Brain microvascular endothelial cell (primary cell): ENCODE measurements at places on chromosomes 7 and 10.

- peak; percentile 85 for DNase-seq
Measured at GRCh38 chr7:46291601-46292150, 370.6 kb upstream of the IGFBP3 start.

- DNase-seq = no peak
Measured at GRCh38 chr10:110008518-110009339, 945 bp downstream of the ADD3 start.

- no peak for DNase-seq
Measured at GRCh38 chr7:40471891-40472290, 337.1 kb downstream of the SUGCT start.

- peak; percentile 6 for DNase-seq
Measured at GRCh38 chr10:18312374-18313139, 172.3 kb downstream of the CACNB2 start.

DNA sequence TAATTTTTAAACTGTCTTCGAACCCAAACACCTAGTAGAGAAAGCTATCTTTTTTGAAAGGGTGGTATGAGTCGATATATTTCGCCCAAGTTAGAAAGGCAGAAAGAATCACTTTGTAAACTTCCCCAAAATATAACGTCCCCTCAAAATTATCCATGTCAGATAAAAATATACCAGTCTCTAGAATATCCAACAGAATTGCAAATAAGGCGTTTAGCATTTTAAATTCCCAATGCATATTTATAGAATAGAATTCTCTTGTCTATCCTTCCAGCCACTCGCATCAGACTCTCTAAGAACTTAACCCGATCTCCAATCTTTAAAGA lies 2.1 kb downstream of the CTBP2 start:
- DNase-seq = no peak

- DNase-seq = no peak
Measured at GRCh38 chr7:102096706-102097427, 189.8 kb upstream of the SH2B2 start.

DNA sequence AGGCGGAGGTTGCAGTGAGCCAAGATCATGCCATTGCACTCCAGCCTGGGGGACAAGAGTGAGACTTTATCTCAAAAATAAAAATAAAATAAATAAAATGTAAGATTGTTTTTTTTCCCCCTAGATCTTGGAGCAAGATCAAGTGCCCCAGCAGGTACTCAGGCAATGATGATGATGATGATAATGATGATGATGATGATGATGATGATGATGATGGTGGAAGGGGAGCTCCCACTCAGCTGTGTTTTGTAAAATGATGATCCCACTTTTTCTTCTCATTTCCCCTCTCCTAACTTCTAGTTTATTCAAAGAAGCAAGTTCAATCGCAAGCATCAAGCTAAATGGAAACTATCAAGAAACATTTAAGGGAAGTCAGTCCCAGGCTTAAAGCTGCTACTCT lies 50.3 kb downstream of the PIK3CG start:
- no peak for DNase-seq

DNA sequence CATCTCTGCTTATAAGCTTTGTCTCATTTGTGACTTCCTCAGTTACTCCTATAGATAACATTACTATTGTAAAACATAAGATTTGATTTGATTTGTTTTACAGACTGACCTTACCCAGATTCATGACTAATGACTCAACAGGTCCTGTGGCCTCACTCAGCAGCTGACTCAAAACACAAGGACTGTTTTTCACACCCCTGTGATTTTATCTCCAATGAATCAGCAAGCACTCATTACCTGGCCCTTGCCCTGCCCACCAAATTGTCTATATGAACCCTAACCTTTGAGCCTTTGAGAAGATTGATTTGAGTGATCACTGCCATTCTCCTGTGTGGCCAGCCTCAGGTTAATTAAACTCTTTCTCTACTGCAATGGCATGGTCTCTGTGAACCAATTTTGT lies 1064.6 kb upstream of the LRRTM3 start:
- DNase-seq = peak; percentile 54

DNA sequence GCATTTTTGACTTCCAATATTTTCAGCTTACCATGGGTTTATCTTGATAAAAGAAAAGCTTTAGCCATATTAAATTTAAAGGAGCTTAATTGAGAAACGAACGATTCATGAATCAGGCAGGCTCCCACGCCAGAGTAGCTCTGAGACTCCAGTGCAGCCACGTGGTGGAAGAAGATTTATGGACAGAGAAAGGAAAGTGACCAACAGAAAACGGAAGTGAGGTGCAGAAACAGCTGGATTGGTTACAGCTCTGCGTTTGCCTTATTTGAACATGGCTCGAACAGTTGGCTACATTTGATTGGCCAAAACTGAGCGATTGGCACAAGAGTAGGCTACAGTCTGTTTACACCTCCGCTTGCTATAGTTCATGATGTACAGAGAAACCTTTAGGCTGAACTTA lies 395.4 kb downstream of the GATA3 start:
- DNase-seq = no peak

DNA sequence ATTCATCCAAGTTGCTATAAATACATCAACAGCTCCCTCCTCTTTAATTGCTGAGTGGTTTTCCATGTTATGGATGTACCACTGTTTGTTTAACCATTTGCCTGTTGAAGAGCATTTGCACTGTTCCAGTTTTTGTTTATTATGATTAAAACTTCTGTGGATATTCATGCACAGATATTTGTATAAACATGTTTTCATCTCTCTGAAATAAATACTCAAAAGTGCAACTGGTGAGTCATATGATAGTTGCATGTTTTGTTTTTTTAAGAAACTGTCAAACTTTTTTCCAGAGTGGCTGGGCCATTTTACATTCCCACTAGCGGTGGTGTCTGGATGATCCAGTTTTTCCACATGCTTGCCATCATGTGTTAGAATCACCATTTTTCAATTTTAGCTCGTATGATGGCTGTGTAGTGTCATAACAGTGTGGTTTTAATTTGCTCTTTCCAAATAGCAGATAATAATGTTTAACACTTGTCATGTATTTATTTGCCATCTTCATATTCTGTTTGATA lies 33.6 kb downstream of the MEOX2 start:
- no peak for DNase-seq

DNA sequence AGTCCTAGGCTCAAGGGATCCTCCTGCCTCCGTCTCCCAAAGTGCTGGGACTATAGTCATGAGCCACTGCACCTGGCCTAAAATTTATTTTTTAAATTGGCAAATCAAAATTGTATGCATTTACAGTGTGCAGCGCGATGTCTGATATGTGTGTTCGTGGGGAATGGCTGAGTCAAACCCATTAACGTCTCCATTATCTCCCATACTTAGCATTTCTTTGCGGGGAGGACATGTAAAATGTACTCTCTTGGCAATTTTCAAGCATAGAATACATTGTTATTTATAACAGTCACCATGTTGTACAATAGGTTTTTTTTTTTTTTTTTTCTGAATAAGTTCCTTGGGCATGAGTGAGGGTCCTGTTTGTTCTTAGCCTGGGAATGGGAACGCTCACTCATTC lies 3.8 kb downstream of the TMEM184A start:
- DNase-seq = no peak

DNA sequence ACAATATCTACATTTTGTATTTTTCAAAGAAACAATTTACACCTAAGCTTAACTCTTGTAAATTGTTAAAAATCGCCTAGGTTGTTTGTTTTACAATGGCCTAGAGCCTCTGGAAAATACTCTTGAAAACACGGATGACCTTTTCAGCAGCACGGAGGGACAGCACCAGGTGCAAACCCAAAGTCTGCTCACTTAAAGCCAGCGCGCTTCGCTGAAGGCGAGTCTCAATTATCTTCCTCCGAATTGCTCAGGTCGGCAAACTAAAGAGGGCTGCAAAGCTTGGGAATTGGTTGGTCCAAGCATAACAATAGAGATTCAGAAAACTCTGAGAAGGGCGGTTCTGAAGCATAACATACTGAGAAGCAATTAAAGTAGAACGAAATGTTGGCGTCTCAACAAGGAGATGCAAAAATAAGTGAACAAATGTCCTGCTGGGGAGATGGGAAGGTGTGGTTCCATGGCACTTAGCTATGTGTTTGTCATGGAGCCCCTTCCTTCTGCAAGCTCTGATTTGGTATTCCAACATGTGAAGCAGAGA lies 139.9 kb upstream of the PITRM1 start:
- no peak for DNase-seq

- no peak for DNase-seq
Measured at GRCh38 chr7:127474457-127474856, 81.9 kb upstream of the ZNF800 start.

DNA sequence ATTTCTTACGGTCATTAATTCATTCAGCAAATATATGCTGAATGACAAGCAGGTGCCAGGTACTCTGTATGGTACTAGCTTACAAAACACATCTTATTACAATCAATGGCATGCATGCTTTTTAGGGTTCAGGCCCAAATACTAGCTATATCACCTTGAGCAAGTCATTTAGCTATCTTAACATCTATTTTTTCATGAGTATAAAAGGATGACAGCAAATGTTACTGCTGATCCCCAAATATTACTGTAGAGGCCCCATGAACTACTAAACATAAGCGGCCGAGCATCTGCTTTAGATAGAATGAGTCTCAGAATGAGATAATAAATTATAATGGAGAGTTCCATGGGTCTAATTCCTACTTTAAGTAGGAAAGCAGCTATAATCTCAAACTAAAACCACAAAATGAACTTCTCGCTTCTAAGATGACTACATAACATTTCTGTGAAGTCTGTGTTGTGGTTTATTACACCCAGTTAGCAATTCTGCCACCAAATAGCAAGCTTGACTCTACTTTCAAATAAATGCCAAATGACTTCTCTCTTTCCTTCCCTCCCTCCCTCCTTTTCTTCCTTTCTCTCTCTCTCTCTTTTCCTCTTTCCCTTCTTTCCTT lies 113.7 kb upstream of the LRRN3 start:
- no peak for DNase-seq

GRCh38 chr7:137664846-137665245 lies 181.9 kb downstream of the DGKI start:
- DNase-seq = no peak

DNA sequence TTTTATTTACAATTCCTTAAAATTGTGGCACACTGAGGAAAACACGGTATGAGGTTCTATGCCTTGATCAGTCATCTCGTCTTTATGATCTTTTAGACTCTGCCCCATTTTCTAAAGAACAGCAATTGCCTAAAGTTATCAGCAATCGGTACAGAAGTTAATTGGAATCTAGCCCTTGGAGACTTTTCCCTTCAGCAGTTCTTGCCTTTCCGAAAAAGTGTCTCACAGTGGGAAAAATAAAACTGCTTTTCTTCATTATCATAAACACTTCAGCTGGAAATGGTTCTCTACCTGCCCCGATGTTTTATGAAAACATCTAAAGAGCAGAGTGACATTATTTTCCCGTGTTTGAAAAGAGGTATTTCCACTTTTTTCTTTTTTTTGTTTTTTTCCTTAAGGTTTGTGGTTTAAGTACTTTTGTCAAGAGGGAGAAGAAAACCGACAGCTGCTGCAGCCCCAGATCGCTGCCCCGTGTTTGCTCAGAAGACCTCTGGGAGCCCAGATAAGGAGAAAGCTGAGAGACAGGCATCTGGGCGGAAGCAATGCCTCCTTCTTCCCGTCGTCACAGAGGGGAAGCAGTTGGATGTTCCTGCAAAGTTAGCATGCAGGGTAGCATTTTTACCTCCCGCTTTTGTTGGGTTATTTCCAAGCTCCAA lies 149.7 kb downstream of the FRMD4A start:
- DNase-seq = no peak

- DNase-seq = no peak
Measured at GRCh38 chr7:50628434-50629084, 63.4 kb upstream of the DDC start.

GRCh38 chr10:91987397-91988037 lies 63.9 kb downstream of the BTAF1 start:
- DNase-seq = no peak

- DNase-seq = no peak
Measured at GRCh38 chr10:121405549-121405948, 192.7 kb downstream of the FGFR2 start.

DNA sequence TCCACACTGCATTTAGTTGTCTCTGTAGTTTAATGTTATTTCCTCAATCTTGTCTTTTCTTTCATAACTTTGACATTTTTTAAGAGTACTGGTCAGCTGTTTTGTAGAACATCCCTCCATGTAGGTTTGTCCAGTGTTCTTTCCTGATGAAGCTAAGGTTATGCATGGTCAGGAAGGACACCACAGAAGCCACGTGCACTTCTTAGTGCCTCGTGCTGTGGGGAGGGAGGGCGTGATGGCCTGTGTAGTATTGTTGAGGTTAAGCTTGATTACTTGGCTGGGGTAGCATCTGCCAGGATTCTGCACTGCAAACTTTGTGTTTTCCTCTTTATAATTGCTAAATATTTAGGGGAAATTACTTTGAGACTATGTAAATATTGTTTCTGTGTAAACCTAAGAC lies 48.3 kb downstream of the MCMBP start:
- DNase-seq = no peak

GRCh38 chr10:13725594-13725993 lies 138.8 kb downstream of the PRPF18 start:
- DNase-seq = no peak

GRCh38 chr10:70617798-70618568 lies 15.4 kb upstream of the PRF1 start:
- peak; percentile 25 for DNase-seq

GRCh38 chr10:102835007-102835482 lies 2.2 kb downstream of the CYP17A1 start:
- DNase-seq = peak; percentile 51

DNA sequence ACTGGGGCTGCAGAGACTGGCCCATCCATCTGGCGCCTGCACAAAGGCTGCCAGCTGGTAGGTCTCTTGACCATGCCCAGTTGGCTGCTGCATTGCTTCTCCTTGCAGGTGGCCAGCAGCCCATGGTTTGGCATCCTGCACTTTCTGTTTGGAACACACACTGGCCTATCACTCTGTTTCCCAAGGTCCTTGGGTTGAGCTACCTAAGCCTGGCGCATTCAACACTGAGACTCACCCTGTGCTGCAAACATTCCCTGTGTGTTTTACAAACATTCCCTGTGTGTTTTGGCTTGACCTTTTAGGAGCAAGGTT lies 55.5 kb downstream of the TACR2 start:
- DNase-seq = no peak

GRCh38 chr7:26538216-26538615 lies 246.6 kb downstream of the SNX10 start:
- DNase-seq = no peak
